ENCODE measurements at places on chromosomes 2 and 18.

DNA sequence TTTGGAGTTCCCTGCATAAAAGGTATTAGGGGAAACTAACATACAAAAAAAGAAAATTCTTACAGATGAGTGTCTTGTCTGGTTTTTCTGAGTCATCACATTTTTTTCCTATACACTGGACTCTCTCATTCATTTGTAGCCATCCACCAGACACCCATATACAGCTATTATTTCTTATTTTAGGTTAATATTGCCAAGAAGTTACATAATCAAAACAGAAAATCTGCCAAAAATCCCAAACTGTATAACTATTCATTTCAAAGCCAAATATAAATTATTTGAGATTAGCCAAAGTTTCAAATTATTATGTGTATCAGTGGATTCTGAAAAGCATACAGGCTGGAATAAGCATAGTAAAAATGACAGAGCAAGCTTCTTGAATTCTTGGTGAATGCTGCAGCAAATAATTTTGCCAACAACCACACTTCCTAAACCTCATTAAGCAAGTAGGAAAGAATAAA lies 191.2 kb downstream of the NCKAP5 start:
- no peak for DNase-seq

- no peak for DNase-seq
These were observed 9.3 kb downstream of the L3MBTL4 start for GRCh38 chr18:6405237-6406074.

DNA sequence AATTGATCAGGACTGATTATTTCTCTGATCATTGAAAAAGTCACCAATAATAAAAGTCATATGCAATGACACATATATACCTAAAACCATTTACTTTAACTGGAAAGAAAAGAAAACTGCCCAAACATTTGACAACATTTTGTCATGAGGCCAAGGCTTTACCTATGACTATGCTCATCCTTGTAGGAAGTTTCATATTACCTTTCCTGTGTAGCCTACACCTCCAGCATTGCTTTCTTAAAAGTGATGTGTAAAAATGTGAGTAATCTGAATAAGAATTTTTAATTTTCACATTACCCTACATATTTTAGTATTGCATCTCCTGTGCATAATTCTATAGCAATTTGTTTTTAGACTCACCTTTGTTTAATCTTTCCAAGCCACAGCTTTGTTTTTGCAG lies 419.8 kb upstream of the FIGN start:
- no peak for DNase-seq

DNA sequence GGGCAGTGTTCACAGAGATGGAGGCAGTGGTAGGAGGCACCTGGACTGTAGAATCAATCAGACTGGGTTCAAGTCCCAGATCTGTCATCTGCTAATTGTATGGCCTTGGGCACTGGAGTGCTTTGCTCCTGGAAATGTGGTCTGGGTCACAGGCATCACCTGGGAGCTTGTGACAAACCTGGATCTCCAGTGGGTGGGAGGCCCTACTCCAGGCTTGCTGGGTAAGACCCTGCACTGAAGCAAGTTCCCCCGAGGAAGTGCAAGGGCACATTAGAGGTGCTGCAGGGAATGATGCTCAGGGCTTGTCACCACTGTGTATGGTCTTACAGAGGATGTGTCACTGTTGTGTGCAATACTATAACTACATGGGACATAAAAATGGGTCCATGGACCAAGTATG lies 220.5 kb upstream of the ID2 start:
- no peak for DNase-seq

DNA sequence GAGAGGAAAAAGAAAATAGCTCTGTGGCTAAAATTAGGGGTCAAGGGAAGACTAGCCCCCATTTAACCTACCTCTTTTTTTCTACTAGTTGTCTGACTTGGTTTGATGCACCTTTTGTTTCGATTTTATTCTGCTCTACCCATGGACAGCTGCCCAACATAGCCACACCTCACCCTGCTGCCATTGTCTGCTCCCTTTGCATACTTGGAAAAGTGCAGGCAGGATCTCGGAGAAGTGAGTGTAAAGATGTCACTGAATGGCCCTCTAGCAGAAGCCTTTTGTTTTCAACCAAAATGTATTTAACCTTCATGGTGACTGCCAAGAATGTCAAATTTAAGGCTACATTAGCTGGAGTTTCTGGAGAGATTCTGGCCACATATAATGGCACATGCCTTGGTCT lies 62.9 kb downstream of the SETBP1 start:
- no peak for DNase-seq

DNA sequence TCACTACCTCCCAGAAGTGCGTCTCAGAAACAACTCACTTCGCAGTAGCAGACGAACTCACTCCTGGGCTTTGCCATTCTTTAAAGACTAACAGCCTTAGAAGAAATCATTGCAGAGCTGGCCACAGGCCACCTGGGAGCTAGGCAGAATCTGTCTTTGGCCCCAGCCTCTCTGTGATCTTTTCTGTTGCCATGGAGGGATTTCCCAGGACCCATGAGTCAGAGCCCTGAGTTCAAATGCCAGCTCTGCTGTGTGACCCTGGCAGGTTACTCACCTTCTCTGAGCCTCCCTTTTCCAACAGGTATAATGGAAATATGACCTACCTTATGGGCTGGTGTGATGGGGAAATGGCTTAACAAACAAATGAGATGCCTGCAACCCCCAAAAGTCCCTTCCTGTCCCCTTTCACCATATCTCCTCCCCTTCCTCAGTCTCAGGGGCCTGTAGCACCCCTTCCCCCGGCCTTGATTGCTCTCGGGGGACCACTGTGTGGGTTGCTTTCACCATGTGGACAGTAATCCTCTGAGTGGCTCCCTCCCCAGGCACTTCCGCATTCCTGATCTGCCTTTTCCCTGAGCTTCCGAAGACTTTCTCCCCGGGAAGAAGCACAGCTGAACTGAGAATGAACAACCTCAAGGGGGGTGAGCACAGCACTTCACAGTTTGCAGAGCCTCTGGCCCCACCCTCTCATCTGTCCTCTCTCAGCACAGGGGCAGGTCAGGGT lies 34.0 kb upstream of the SLC66A3 start:
- no peak for DNase-seq

Measured in stimulated activated CD8-positive, alpha-beta memory T cell treated with anti-CD3 and anti-CD28 coated beads, Interleukin-7, amount 100 ng/mL, for 1 hour (primary cell).